GM12865 (cell line): ENCODE measurements at places on chromosomes 11 and 22.
A peak's percentile ranks its signal among the peaks of the same experiment; 100 is the strongest.

DNA sequence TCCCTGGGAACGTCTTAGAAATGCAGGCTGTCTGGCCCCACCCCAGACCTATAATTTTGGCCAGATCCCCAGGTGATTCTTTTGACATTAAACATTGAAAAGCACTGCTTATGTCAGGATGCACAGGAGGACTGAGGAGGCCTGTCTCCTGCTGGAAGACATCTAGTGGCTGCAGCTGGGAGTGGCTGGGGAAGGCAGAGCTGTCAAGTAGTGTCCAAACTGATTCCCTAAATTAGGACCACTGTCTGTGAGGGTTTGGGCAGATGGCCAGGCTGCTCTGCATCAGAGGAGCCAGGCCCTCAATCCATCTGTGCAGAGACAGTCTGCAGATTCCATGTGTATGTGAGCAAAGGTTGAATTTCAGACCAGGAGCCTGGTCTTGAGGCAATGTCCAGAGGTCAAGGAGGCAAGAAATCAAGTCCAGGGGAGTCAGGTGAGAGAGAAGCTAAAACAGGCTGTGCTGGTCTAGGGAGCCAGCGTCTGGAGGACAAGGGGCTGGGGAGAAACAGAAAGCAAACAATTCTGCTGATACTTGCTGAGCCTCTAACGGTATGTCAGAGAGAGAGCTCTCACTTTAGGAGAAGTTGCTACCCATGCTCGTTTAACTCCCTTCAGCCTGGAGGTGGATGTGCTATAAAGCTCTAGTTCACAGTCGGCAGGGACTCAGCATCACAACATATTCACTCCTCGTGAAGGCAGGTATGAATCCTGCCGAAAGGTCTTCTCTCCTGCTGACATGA lies 15.3 kb upstream of the SYTL2 start:
- peak; percentile 19 for DNase-seq

DNA sequence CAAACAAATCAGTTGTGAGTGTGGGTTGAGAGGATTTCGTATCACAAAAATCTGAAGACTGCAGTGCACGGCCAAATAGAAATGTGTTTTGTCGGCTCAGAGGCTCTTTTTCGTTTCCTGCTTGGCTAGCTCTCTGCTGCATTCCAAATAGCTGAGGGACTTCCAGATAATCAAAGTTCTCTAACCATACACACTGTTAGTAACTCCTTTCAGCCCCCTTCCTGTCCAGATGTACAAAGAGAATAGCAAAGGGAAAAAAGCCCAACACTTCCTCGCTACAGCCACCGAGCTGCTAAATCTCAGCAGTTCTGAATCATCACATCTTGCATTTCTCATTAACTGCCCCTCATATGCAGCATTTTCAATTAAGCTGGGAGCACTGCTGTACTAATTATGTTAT lies 203.1 kb downstream of the TENM4 start:
- no peak for DNase-seq

DNA sequence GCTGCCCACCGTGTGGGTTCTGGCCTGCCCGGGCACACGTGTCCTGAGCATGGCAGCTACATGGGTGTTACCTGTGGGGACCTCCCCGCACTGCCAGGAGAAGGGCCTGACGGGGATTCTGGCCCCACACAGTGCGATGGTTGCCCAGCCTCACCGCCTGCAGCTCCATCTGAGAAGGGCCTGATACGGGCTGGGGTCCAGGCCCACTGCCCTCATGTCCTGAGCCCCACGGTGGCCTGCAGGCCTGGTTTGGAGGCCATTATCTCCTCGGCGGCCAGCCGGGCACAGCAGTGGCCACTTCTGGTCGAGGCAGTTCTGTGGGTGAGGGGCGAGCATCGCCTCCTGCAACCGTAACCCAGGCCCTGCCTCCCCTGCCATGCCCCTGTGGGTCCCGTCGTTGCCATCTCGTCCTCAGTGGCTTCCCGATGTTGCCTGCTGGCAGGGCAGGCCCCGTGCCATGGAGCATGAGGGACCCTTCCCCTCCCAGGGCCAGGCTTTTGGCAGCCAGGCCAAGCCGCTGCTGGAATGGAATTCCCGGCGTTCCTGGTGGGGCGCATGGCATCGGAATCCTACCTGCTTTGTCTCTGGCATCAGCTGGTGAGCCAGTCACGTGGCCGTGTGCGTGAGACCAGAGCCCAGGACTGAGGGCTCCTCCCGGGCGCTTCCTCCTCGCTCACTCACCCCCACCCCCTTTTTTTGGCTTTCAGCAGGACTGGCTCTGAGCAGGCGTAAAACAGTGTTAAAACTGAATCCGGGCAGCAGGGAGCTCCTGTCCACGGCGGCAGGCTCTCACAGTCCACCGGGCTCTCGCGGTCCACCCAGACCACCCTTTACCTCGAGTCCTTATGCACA lies 71.9 kb upstream of the PPARA start:
- DNase-seq, result no peak

DNA sequence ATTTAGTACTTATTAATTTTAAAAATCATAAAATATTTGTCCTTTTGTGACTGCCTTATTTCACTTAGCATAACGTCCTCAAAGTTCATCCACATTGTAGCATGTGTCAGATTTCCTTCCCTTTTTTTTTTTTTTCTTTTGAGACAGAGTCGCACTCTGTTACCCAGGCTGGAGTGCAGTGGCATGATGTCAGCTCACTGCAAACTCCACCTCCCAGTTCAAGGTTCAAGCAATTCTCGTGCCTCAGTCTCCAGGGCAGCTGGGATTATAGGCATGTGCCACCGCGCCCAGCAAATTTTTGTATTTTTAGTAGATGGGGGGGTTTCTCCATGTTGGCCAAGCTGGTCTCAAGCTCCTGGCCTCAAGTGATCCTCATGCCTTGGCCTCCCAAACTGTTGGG lies 10.6 kb downstream of the RAB6A start:
- DNase-seq, result no peak

DNA sequence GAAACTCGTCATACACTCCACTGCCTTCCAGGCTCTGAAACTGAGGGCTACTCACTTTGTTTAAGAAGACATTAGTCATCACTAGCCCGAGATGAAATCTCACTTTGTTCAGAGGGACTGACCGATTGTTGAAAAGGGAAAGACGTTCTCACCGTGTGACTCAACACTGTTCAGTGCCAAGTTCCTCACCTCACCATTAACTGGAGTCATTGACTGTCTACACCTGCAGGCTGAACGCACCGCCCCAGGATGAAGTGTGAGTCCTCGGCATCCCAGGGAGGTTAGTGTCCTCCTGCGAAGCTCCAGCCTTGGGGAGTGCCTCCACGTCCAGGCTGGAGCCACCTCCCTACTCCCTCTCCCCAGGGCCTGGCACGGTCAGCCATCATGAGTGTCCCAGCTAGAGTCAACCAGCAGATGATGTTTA lies 30.4 kb downstream of the FADD start:
- peak; percentile 52 for DNase-seq
